ENCODE measurements at places on chromosomes 4 and X.

- DNase-seq, result no peak
Observed at GRCh38 chr4:169152098-169152497, 118.7 kb downstream of the SH3RF1 start.

DNA sequence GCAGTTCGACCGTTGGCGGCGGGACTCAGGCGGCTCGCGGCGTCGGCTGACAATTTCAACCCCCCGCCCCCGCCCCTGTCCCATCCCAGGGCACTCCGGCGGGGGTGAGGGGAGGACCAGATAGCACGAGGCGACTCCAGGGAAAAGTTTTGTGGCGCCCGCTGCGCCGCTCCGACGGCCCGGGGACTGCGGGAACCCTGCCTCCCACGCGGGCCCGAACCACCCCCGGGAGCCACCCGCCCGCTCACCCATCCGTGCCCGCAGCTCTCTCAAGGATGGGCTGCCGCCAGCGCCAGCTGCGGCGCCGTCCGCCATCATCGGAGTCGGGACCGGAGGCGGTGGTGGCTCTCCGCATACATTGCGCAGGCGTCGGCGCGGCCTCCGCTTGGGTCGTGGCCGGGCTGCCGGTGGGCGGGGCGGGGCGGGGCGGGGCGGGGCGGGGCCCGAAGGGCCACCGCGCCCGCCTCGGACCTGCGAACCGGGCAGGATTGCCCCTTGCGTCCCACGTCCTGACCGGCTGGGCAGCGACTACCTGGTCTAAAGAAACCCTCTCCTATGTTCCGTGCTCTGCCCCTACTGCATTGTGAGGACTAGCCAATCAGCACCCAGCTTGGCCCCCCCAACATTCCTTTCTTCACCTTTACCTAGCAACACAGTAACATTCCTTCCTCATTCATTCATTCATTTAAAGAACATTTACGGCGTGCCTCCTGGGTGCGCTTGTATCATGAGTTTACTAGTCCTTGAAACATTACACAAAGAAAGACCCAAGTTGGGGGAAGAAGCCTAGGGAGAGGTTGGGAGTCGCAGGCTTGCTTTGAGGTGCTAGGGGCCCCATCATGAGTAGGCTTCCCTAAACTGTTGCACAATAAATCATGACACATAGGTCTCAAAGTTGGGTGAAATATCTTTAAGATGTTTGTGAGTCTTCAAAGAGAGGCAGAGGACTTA lies at the start of gene MAP7D3:
MAP7D3 (minus strand) TSS at position 360 of the 951 bp plus-strand sequence; CDS start at position 318, 42 bp downstream.
- no peak for DNase-seq

DNA sequence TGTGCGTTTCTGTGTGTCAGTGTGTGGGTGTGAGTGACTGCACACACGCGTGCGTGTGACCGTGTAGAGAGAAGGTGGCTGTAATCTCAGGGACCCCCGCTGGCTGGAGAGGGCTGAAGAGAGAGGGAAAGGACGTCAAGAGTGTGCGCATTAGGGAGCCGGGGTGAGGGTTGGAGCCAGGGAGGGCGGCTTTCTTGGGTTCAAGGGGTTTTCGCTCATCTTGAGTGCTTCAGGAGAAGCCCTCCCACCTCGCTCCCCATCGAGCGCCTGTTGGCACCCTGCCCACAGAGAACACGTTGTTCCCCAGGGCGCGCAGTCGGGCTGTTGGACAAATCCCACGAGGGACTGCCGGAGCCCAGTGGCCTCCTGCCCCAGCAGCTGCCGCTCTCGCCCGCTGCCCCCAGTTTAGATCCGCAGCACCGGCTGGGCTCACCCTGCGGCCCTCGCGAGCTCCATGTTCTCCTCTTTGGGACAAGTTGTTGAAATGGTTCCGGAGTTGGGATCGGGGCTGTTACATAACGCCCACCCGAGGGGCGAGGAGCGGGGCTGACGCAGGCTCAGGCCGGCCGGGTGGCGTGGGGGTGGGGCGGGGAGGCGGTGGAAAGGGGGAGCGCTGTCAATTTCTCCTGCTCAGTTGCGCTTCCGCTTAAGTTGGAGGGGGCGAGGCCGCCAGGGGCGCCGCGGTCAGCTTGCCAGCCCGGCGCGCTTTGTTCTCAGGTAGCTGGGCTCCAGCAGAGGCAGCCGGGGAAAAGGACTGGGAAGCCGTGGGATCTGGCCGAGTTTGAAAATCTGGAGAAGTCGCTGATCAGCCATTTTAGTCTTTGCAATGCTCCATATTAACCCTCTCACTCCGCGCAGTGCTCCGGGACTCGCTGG lies 1.6 kb downstream of the GRIA2 start:
- DNase-seq, result no peak

DNA sequence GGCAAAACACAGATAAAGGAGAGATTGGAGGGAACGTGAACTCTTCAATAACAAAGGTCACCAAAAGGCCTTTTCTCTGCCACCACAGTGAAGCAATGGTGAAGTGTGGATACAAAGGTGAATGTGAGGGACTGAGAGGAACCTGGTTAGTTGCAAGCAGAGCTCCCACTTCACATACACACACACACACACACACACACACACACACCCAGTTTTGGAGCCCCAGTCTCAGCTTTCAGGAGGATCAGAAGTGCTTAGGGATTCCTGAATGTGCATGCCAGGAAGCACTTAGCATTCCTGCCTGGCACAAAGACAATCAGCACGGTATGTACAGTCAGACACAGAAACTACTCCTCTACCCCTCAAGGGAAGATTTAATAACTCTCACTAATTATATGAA lies 71.5 kb downstream of the ARHGEF9 start:
- DNase-seq, result peak; percentile 14

GRCh38 chr4:183563874-183564273 lies 59.0 kb downstream of the ING2 start:
- DNase-seq, result no peak

DNA sequence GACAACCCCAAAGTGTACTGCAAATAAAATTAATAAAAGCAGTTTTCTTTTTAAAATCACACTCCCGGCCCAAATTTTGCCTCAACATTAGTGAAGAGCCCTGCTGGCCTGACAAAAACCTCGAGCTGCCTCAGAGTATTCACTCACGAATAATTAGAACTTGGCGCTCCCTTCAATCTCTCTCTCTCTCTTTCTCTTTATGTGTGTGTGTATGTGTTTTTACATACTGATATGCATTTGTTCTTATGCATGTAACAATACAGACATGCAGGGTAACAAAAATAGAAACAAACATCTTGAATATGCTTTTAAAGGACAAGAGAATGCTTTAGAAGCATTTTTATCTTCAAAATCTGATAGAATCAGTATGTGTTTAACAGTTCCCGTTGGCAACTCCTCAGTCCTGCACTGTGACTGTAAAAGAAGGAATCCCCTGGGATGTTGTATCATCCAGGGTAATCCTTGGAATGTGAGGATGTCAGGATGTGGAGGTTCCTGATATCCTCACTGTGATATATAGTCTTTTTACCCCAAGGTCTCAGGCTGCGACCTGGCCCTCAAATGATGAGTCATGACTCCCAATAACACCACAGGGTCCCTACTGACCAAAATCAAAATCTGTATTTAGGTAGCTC lies 53.0 kb downstream of the PTCHD1 start:
- no peak for DNase-seq

- DNase-seq, result peak; percentile 34
Observed at GRCh38 chr4:54318904-54319303, 89.8 kb downstream of the PDGFRA start.

- DNase-seq, result no peak
Observed at GRCh38 chr4:101370663-101371210, 23.4 kb upstream of the PPP3CA start.

DNA sequence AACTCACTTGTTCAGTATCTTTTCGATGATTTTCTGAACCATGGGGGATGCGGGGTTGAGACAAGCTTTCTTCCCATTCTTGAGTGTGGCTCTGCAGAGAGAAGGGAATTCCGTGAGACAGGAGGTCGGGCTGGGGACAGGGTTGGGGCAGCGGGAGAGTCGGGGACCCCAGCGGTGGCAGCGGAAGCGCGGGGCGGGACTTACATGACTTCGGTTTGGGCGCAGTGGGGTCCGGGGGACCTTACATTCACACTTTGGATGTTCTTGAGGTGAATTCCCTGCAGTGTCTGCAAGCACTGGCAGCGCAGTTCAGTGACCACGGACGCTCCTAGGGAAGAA lies 434 bp downstream of the CXCL3 start:
- no peak for DNase-seq

GRCh38 chr4:44149282-44149681 lies 299.3 kb downstream of the KCTD8 start:
- DNase-seq, result no peak

DNA sequence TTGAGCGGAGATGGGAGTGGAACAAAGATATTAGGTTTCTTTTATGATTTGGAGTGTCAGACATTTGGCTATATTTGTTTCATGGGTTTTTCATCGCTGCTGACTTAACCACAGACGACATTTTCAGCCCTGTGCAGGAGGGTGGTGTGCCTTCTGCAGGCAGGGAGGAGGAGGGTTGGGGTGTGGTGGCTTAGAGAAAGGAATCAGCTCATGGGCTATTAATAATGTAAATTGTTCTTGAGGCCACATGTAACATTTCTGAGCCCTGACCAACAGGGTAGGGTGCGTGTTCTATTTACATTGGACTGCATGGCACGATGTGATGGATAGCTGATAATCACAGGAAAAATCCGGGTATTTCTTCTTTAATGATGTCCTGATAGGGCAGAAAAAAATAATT lies 67.6 kb downstream of the POLA1 start:
- no peak for DNase-seq

DNA sequence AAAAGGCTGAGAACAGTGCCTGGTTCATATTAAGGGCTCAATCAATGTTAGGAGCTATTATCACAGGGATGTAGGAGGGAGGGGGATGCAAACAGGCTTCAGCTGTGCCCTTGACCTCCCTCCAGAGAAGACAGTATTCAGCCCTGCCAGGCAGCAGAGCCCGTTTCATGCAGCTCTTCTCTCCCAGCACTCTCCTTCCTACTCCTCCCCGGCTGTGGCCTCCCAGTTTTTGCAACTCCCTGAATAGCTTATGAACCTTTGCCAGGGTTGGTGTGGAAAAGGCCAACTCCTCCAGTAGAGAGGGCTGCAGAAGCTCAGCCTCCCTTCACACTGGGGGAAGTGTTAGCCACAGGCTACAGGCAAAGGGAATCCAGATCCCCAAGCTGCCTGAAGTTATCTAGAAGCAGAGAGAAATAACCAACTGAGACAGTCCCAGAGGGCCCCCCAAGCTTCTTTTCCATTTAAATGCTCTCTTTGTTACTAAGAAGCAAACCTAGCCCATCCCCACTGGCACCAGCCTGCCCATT lies 31.7 kb upstream of the APLN start:
- DNase-seq, result no peak

GRCh38 chrX:68847172-68847571 lies 18.4 kb downstream of the EFNB1 start:
- DNase-seq, result no peak

DNA sequence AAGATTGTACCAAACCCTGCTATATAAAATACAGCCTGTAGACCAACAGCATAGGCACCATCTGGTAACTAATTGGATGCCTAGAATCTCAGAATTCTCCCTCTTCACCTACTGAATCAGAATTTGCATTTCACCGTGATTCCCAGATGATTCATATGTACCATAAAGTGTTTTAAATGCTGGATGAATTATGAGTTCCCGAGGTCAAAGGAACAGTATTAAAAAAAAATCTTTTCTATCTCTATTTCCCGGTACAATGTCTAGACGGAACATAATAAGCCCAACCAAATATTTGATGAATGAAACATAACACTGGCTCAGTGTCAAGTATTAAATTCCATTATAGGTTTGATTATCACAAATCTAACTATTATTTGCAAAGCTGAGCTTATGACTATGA lies 280.0 kb downstream of the ANKRD50 start:
- DNase-seq, result no peak

DNA sequence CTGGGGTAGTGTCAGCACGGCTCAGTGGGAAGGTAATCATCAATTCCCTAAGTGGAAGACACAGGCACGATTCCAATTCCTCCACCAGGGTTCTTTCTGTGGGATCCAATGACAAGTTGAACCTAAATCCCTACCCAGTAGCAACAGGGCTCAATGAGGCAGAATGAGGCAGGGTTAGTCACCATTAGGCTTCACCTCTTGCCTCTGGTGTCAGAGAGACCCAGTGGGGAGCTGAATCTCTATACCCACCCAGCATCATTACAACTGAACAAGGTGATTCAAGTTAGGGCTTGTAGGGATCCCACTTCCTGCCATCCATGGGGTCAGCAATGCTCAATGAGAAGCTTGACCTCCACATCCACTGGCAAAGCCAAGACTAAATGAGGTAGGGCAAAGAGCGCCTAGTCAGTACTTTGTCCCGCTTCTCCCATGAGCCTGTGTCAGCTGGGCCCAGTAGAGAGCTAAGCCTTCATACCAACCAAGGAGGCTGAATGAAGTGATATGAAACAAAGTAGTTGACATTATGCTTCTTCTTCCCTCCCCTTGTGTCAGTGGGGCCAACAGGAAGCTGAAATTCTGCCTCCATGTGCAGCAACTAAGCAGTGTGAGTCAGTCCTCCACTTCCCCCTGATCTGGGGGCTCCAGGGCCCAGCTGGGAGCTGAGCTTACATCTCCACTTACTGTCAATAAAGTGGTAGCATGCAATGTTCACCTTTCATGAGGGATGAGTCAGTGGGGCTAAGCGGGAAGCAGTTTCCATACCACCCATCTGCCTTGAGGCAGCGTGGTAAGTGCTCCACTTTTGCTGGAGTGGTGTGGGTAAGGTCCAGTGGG lies 36.4 kb upstream of the RBM41 start:
- DNase-seq, result no peak

DNA sequence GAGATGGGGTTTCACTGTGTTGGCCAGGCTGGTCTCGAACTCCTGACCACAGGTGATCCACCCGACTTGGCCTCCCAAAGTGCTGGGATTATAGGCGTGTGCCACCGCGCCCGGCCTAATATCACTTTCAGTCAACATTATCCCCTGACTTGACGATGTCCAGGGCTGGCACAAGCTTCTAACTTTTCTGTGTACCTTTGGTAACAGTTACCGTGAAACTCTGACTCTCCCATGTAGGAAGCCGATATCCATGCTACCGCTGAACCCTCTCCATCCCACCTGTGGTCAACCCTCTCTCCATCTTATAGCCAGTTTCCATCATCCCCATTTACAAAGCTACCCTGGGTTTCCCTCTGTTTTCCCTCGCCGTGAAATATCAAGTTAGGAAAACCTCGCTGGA lies 77.5 kb downstream of the CRLF2 start:
- no peak for DNase-seq

DNA sequence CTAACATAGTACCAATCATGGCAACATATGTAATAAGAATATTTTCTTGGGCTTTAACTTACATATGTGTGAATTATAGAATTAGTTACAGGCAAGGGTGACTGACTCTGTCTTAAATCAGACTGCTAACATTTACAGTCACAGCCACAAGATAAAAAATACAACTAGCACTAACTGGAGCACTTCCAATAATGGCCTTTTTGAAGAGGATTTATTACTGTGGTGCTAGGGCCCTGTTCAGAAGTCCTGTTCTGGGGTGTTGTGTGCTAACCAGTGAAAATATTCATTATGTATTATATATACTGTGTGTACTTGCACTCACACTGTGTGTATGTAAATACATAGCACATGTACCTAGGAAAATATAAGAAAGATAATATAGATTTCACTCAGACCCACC lies 1611.2 kb downstream of the PCDH18 start:
- DNase-seq, result no peak

DNA sequence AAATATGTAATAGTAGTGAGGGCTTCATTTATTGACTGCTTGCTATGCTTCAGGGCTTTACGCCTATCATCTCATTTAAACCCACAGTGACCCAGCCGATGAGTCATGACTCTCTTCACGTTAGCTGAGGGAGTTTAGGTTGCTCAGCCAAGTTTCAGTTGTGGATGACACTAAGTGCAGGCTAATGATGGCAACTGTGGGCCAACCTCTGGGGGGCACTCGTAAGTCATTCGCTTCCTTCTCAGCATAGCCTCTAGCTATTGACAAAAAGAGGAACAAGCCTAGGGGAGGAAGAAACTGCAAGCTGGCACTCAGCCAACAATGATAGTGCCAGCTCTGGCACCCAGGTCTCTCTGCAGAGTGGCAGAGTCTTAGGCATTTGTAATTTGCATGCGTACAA lies 325.0 kb downstream of the ARHGAP10 start:
- no peak for DNase-seq

Measured in AG04449 (cell line).